ENCODE measurements at places on chromosomes 1 and 21.

DNA sequence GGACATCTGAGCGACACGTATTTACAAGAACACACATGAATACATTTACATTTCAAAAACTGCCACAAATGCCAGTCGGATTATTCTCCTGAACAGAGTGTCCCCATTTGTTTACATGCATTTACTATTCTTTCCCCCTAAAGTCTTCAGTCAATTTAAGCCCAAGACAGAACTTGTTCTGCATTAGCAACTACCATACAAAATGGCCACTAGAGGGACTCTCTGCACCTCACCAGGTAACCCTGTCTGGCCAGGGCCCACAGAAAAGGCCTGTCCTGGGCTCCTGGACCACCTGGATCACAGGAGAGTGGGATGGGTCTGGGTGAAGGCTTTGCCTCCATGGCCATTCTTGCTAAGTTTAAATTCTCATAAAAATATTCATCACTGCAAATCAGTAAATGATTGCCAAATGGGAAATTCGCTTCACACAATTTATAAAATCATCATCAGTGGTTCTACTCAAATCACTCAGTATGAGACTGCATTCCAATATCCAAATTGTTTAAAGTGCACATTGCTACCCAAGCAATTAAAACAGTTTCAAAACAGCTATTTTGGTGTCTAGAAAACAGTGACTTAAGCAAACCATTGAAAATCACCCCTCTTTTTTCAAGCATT, 12.5 kb upstream of the GUCA2A start:
- no peak for DNase-seq

GRCh38 chr1:110408488-110408887, 994 bp upstream of the LAMTOR5 start:
- DNase-seq = no peak

GRCh38 chr1:180504186-180504585, 1.8 kb upstream of the ACBD6 start:
- DNase-seq = no peak

- no peak for DNase-seq
These were observed 16.3 kb downstream of the BATF3 start for GRCh38 chr1:212683357-212683722.

DNA sequence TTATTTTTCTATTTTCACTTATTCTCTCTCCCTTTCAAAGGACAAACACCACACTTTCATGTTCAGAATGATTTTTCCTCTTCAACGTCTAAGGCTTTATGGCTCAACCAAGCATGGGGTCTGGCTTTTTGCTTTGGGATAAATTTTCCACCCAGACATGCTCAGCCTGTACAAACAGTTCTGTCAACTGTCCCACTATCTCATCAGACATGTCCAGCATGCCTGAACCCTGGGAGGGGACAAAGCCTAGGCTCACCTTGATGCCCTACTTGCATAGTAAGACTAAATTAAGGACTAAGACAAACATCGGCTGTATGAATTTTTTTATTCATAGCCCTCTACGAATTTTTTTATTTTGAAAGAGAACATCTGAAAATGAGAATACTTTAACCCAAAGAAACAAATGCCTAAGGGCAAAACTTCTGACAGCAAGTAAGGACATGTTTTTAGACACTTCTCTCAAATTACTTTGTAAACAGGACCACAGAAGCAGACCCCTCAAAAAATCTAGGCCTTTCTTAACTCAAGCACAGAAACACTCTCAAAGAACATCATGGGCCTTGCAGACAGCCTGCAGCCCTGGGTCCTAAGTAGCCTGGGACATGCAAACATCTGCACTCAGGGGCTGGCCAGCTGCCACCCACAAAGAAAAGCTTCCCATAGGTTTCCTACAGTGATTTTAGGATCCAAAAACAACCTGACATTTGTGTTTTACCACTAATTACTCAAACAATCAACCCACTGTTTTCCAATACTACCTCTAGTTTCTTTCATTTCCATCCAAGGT, 72.3 kb upstream of the PALMD start:
- no peak for DNase-seq

- no peak for DNase-seq
These were observed 115.1 kb downstream of the RHOU start for GRCh38 chr1:228850141-228851100.

- no peak for DNase-seq
These were observed 338.3 kb downstream of the SIPA1L2 start for GRCh38 chr1:232291681-232292080.

DNA sequence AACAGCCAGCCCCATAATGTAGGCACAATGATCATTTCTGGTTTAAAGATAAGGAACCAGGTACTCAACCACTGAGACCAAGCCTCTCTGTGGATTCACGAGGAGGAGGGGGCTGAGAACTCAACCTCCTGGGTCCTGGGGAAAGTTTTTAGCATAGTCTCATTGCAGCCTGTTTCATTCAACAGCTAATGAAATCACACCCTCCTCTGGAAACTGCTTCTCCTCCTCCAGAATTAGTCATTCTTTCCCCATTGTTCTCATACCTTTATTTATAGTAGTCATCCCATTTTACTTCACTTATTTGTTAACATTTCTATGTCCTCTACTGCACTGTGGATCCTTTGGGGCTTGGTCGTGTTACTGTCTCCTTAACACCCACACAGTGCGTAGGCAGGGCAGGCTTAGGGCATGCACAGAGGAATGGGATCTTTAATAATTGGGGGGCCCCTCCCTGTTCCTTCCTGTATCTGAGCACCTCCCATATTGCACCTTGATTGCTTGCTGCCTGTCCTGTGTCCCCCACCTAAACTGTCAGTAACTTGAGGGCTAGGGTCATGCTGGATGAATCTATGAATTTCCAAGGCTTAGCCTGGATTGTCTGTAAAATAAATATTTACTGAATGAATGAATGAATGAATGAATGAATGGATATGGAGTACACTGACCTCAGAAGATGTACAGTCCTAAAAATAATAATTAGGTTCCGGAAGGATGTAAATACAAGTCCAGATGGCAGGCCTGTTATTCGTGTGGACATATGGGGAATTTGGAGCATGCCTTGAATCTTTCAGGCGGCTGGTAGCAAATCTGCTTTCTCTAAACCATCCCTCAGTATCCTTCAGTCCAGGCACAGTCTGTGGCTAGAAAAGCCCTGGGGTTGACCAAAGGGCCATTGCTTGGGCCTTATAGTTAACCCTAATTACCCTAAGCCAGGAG, 153.8 kb upstream of the HMGB4 start:
- no peak for DNase-seq

DNA sequence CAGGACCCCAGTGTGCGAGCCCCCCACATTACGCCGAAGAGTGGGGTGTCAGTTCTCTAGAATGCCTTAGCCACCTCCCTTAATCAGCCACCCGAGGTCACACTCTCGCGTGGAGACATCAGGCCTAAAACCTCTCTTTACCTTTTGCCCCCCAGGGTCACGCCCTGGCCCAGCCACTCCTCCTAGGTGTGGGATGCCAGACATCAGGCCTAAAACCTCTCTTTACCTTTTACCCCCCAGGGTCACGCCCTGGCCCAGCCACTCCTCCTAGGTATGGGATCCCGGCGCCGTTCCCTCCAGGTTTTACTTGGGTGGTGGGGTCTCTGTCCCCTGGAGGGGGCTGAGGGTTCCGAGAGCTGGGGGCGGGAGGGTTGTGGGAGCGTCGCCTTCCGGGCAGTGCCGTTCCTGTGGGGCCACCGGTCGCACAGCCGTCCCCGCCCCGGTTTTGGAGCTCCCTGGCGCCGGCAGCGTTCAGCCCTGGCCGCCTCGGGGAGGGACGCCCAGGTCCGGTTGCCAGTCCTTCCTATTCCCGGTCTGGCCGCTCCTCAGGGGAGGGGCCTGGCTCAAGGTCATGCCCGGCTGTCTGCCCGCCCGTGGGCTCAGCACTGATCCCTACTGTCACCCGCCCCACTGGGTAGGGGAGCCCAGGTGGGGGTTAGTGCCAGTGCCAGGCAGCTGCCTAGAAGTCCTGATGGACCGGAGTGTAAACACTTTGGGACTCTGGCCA, 882 bp downstream of the VPS13D start:
- DNase-seq = no peak

DNA sequence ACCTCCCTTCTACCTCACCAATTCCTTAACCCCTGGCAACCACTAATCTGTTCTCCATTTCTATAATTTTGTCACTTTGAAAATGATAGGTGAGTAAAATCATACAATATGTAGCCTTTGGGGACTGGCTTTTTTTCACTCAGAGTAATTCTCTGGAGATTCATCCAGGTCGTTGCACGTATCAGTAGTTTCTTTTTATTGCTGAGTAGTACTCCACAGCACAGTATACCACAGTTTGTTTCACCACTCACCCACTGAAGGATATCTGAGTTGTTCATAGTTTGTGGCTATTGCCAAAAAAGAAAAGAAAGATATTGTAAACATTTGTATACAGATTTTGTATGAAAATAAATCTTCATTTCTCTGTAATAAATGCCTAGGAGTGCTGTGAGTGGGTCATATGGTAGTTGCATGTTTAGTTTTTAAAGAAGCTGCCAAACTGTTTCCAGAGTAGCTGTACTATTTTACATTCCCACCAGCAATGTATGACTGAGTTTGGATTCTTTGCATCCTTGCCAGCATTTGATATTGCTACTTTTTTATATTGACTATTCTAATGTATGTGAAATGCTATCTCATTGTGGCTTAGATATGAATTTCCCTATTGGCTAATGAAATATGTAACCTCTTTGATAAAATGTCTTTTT, 3.7 kb downstream of the CHD1L start:
- DNase-seq = no peak

DNA sequence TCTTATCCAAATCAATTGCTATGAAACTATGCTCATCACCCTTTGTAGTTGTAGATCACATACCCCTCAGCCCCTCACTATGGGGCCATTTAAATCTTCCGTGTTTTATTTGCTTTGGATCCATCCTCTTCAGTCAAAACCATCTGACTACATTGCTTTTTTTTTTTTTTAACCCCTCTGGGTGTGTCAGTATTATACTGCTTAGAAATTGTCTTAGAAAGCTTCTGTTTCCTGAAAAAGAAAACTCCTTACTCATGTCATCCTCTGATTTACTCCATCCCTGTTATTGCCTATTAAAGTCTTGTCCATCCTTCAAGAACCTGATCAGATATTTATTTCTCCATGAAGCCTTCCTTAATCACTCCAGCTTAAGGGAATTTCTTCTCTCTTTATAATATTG, 74.0 kb upstream of the HSD17B7 start:
- no peak for DNase-seq

- DNase-seq = no peak
These were observed 1.3 kb downstream of the TBX15 start for GRCh38 chr1:118986555-118987467.

DNA sequence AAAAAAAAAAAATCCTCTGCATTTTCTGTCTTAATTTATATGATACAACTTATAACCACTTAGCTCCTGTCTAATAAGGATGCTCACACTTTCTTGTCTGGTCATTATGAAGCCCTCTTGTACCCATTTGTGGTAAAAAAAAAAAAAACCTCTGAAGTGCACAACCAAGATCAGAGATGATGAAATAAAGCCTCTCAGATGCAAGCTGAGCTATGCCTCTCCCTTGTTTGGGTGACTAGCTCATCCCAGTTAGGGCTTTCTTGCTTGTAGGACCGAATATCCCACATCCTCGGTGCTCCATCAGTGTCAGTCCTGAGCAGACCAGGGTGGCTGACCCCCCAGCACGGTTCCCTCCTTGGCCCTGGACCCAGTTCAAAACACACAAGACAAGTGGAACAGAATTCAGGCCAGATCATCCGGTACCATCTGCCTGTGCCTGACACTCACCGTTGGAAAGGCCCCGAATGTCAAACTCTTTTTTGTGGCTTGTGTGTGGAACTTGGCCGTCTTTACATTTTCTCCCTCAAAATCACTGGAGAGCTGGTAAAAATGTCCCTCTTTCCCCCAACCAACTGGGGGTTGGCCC, 6.3 kb upstream of the SELENON start:
- DNase-seq = no peak

DNA sequence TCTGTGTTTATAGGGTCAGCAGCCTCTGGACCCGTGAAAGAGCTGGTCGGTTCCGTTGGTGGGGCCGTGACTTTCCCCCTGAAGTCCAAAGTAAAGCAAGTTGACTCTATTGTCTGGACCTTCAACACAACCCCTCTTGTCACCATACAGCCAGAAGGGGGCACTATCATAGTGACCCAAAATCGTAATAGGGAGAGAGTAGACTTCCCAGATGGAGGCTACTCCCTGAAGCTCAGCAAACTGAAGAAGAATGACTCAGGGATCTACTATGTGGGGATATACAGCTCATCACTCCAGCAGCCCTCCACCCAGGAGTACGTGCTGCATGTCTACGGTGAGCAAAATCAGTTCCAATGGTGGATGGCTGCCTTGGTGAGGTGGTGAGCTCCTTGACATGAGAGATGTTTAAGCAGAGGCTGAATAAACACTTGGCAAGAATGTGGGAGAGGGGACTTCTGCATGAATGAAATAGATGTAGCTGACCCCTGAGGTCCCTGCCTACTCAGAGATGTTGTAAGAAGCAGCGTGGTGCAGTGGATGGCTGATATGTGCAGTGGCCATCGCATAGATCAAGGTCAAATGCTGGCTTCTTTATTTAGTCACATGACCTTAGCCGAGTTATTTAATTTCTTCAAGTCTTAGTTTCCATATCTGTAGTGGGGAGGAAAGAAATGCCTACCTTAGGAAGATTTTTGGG, 9.3 kb downstream of the SLAMF7 start:
- no peak for DNase-seq

DNA sequence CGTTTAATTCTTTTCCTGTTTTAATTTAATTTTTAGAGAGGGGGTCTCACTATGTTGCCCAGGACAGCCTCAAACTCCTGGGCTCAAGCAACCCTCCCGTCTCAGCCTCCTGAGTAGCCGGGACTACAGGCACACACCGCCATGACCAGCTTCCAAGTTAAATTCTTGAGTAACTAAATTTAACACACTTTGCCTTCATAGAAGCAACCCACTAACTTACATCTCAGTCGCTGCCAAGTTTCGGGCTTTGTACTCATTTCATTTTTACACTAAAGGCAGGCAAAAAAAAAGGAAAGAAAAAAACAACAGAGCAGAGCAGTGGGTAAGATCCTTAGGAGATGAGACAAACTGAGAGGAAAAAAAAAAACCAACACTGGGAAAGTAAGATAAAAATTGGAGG, 3.5 kb downstream of the TIAM1 start:
- DNase-seq = no peak

DNA sequence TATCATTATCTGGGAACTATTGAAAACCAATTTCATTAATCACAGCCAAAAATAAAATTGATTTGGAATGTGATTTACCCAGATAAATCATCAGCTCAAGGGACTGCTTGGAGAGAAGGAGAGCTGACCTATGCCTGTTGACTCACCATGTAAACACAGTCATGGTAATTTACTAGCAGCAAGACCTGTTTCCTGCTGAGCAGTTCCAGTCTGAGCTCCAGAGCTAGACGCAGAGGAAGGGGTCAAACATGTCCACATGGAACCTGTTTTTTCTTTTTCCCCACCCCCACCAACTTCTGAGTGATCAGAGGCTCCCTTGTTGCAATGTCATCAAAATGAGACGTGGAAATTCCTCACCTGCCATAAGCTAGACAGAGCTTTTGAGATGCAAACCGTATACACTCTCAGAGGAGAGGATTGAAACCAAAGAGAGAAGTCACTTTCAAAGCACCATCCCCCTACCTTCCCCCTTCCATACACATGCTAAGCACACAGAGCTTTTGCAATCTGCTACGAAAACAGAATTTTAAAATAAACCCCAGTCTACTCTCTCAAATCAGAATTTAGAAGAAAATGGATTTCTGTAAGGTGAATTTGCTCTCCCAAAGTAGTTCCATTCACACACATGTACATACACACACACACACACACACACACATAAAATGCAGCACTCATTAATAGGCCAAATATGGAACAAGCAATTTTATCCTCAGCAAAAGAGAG, 55.9 kb upstream of the PTGFRN start:
- DNase-seq = peak; percentile 84

GRCh38 chr1:173253046-173253445, 45.9 kb upstream of the TNFSF4 start:
- no peak for DNase-seq

- DNase-seq = peak; percentile 63
These were observed 60.1 kb upstream of the NEK2 start for GRCh38 chr1:211735208-211736170.

Measured in HFF-Myc (cell line).